ENCODE measurements at places on chromosomes 2 and 18.

GRCh38 chr2:233051241-233052149, 8.6 kb upstream of the INPP5D start:
- no peak for DNase-seq

DNA sequence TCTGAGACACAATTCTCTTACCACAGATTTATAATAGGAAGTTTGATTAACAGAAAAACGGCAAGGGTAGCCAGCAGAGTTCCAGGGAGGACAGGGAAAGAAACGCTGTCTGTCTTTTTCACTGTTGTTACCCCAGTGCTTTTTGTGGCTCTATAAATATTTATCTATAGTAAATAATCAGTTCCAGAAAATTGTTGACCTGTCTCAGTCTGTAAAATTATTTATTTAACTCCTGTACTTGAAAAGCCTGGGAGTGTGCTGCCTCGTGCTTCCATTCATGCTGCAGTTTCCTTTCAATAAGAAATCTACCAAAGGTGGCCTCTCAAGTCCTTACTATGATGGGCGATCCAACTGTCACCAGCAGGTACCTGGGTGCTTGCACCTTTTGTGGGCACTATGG, 102.9 kb downstream of the ETAA1 start:
- no peak for DNase-seq

DNA sequence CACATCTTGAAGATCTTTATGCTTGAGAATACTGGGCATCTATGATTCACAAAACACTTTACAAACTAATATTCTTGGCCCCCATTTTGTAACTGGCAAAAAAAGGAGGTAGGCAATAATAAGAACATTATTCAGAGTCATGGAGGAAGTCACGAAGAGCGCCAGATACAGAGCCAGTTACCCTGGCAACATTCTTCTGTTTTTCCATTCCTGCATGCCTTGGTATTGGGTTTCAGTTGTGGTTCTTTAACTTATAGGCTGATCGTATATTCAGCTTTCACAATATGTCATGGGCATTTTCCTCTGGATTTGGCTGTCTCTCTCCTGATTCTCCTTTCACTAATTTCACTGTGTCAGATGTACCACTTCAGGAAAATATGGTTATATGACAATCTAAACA, 234.7 kb downstream of the HRH4 start:
- DNase-seq: no peak

GRCh38 chr2:21466341-21466927, 342.7 kb downstream of the TDRD15 start:
- DNase-seq: no peak

DNA sequence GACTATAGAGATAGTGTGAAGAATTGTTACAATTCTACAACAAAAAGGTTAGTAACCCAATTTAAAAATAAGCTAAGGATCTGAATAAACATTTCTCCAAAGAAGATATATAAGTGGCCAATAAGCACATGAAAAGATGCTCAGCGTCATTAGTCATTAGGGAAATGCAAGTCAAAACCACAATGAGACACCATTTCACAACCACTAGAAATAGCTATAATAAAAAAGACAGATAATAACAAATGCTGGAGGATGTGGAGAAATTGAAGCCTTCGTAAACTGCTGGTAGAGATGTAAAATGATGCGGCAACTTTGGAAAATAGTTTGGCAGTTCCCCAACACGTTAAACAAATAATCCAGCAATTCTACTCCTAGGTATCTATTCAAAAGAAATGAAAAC, 366.5 kb upstream of the POU3F3 start:
- DNase-seq: no peak

DNA sequence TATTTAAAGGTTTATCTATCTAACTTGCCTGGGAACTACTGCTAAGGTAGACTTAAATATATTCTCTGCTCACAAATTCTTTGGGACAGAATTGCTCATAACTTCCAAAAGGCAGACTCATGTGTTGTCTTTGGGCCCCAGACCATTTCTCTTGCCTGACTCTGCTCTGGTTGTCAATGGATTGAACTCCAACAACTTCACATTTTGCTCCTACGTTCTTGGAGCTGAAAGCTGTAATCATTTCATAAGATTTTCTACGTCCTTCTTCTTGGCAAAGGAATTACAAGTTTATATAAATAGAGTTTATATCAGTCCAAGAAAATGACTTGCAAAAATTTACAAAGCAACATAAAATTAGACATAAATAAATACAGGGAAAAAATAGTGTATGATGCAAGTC, 32.9 kb upstream of the PPM1B start:
- DNase-seq: no peak

DNA sequence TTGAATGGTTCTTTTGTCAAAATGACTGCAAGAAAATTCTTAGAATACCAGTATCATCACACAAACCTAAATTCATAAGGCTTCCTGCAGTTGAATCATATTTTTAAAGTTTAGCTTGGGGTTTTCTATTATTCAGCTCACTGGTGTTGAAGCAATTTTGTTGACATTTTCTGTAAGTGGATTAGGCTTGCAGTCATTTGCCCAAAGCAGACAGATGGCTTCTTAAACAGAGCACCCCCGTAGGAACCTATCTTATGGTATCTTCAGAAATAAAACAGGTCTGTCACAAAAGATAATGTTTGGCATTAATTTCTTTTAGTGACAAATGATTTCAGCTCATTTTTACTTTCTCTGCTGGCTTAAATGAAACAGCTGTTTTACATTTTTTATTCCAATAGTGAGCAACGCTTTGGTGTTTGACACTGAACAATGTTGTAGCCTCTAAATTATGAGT, 331.1 kb downstream of the PLCL1 start:
- DNase-seq: no peak

DNA sequence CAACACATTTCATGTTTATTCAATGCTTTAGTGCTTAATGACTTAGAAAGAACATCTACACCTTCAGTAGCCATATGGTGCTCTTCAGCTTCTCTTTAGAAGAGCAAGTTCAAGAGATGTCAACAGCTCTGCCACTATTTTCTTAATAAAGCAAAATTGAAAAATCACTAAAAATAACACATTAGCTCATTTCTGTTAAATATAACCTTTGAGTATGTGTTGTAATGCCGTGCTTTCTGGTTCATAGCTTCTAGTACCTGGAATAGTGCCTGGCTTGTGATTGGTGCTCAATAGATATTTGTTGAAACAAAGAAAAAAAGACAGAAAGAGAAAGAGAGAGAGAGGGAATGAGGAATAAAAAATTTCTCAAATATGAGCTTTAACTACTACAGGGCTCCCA, 349.8 kb upstream of the SPRED2 start:
- DNase-seq: no peak

GRCh38 chr18:78087338-78087737, 837.7 kb downstream of the GALR1 start:
- DNase-seq: no peak

- DNase-seq: no peak
Measured at GRCh38 chr2:232843834-232844233, 26.2 kb upstream of the SNORC start.

DNA sequence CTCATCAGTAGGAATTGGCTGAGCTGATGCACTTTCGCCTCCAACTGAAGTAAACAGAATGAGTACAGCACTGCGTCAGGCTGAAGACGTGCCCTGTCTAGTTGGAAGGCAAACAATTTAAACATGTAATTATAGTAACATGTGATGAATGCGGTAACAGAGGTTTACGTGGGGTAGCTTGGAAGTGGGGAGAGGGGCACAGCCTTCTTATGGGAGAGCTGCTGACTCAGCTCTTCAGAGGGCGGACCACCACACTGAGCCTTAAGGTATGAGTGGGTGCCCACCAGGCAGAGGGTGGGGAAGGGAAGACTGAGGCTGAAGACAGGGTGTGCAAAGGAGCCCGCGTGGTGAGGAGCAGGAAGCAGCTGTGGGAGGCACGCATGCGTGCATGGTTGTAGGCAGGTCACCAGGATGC, 6.2 kb upstream of the EHD3 start:
- DNase-seq: no peak

DNA sequence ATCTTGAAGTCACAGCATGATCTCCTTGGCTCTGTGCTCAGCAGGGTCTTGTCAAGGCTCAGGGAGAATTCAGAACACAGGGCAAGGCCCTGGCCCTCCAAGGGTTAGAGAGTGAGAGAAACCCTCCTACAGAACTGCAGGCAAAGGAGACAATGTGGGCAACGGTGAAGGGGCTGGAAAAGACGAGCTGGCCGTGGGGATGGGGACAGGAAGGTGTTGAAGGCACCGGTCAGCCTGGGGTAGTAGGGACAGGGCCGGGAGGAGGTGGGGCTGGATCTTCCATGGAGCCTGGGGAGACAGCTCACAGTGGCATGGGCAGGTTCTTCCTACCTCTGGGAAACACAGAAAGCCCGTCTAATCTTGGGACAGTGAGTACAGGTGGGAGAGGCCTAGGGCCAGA, 92.2 kb upstream of the MCFD2 start:
- DNase-seq: no peak

DNA sequence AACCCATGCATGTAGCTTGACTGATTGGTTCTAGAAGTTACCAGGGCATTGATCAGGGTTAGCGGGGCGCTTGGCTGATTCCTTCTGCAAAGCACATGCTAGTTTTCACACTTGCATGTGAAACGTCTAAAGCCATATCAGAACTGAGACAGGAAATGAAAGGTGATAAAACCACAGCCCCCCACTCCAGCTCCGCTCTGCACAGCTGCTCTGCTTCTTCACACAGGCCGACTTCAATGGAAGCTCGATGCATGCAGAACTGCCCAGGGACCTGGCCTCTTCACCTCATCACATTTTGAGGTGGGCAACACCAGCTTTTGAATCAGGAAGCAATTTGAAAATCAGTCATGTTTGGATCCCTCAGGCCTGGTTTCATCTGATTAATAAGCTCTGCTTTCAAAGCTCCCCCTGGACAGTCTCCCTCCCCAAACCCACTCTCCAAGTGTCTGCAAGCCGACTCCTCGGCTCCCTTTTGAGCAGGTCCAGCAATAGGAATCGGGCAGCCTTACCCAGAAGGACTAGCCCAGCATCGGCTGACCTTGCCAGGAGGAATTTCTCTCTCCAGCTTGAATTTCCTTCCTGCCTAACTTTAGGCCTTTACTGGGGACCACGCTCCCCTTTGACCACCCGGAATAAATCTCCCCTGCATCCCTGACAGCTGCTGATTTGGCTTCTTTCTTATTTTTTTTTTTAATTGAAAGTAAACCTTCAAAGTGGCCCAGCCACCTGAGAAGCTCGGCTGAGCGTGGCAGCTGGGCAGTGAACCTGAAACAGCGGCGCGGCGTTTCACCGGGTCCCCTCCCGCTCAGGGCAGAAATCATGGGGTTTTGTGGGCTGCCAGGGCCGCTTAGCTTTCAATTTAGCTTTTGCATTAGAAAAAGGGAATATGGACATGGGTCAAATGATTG, 31.7 kb downstream of the HRH4 start:
- DNase-seq: no peak

- no peak for DNase-seq
Measured at GRCh38 chr2:218129458-218130135, 3.8 kb downstream of the CXCR2 start.

GRCh38 chr18:63562284-63562683, 20.1 kb downstream of the SERPINB12 start:
- no peak for DNase-seq

DNA sequence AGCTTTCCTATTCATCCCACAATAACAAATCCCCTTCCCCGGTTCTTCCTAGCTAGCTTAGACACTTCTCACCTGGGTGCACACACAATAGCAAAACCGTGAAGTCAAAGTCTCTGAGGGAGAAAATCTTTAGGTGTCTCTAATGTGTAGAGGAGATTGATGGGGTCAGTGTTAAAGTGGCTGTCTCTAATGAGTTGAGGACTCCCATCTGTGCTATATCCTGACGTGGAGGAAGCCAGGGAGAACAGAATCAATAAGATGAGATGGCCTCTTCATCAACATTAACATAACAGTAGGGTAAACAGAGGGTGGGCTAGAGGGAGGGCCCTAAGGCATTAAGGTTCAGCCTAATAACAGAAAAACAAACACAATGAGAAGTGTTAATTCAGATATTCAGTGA, 120.4 kb downstream of the SLC5A7 start:
- no peak for DNase-seq

All from stimulated activated CD8-positive, alpha-beta memory T cell treated with anti-CD3 and anti-CD28 coated beads, Interleukin-4, amount 100 ng/mL, for 1 hour (primary cell).